Lower lobe of right lung (tissue), 2 donors: ENCODE measurements at places on chromosomes 1 and 21. TPM values are rescaled to one million over a fixed set of nuclear protein-coding genes. Genes with fewer than 3 reads are reported as not detected.

Gene NCMAP
- 9.2 TPM for total RNA-seq

Gene RUNX3
- total RNA-seq = 13.1 TPM

Gene SPATA17
- 4.0 TPM for total RNA-seq

- no peaks in the 10 kb centered on the region for H3K27me3 ChIP-seq
- H3K4me3 ChIP-seq = no peak overlapping the region
- peak; percentile 71 for DNase-seq
- H3K27ac ChIP-seq = no peak overlapping the region
Observed at GRCh38 chr21:46219591-46220239, 8.9 kb downstream of the LSS start.

DNA sequence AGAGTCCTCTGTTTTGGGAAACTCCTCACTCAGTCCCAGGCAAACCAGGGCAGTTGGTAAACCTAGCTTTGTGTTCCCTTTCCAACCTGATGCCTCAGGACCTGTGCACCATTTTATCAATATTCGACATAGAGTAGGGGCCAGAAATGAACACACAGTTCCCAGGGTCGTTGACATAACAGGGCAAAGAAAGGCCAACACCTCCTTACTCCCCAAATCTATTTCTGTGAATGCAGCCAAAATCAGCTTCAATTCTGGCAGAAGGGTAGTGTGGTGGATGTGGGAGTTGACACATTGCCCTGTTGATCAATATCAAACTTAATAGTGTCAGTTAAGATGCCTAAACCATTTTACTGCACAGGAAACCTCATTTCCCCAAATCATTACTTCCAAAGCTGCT, 104.6 kb upstream of the SPATA6 start:
- no peaks in the 10 kb centered on the region for H3K27me3 ChIP-seq
- H3K36me3 ChIP-seq = no peaks in the 10 kb centered on the region
- peaks cover 14% of the 10 kb centered on the region for H3K4me1 ChIP-seq

- peaks cover 57% of the 10 kb centered on the region for H3K4me1 ChIP-seq
- no peak for DNase-seq
- H3K36me3 ChIP-seq = no peaks in the 10 kb centered on the region
- no peaks in the 10 kb centered on the region for H3K27me3 ChIP-seq
- H3K27ac ChIP-seq = no peak overlapping the region
Observed at GRCh38 chr1:41728403-41729202, 190.1 kb downstream of the HIVEP3 start.
